Kasumi-1 (cell line): ENCODE measurements at places on chromosomes 11 and 22.

- no peak for DNase-seq
These were observed 62.0 kb upstream of the PRR5 start for GRCh38 chr22:44639891-44640617.

- DNase-seq: peak; percentile 8
These were observed 21.7 kb downstream of the TIMP3 start for GRCh38 chr22:32823024-32823730.

- DNase-seq: no peak
These were observed 25.9 kb downstream of the PIWIL4 start for GRCh38 chr11:94593030-94593429.

- DNase-seq: no peak
These were observed 44.1 kb upstream of the SEZ6L start for GRCh38 chr22:26124991-26125725.

DNA sequence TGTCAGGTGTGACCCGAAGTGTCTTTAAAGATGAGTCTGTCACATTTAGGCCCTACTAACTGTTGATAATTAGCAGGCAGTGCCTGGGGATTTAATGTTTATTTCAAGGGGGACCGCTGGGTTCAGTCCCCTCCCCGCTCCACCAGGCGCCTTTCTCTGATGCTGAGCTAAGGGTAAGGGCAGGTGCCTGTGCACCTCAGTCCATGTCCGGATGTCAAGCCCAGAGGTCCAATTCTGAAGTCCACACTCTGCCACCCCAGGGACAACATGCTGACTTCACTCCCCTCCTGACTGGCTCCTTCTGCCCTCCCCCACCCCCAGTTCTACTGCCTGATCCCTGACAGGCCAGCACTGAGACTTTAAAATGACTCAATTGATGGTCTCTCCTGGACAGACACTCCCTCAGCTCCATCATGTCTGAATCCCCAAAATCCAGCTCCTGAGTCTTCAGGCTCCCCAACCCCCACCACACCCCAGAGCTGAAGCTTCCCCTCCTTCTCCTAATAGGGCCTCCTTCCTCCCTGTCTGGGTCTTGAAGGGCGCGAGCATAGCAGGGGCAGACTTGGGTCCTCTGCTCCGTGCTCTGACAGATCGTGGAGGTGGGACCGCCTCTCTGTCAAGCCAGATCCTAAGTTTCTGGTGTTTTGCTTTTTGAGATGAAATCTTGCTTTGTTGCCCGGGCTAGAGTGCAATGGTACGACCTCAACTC, 49.8 kb upstream of the ANO1 start:
- no peak for DNase-seq

DNA sequence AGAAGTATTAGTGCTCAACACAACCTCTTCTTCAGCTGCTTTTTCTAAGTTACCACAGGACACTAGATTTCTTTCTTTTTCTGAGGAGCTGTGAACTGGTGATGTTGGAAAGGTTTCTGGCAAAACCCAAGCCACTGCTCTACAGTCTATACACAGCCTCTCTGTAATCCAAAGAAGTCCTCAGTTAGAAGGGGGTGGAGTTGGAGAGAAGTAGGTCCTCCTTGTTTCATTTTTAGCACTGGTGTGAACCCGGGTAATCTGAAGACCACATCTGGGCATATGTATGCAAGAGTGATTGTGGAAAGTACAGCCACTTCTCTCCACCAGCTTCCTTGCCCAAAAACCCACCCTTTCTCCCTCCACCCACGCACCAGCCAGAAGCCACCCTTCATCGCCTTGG, 1168.1 kb downstream of the LRRC4C start:
- DNase-seq: no peak
